Neural crest cell (in vitro differentiated cells): ENCODE measurements at places on chromosomes 13 and 19. TPM values are rescaled to one million over a fixed set of nuclear protein-coding genes. Genes with fewer than 3 reads are reported as not detected.
A peak's percentile ranks its signal among the peaks of the same experiment; 100 is the strongest.

The JAK3 gene
- 1.3 and 1.6 TPM in 2 replicates for total RNA-seq

The FOXO1 gene
- 8.9 and 10.8 TPM in 2 replicates for total RNA-seq

DNA sequence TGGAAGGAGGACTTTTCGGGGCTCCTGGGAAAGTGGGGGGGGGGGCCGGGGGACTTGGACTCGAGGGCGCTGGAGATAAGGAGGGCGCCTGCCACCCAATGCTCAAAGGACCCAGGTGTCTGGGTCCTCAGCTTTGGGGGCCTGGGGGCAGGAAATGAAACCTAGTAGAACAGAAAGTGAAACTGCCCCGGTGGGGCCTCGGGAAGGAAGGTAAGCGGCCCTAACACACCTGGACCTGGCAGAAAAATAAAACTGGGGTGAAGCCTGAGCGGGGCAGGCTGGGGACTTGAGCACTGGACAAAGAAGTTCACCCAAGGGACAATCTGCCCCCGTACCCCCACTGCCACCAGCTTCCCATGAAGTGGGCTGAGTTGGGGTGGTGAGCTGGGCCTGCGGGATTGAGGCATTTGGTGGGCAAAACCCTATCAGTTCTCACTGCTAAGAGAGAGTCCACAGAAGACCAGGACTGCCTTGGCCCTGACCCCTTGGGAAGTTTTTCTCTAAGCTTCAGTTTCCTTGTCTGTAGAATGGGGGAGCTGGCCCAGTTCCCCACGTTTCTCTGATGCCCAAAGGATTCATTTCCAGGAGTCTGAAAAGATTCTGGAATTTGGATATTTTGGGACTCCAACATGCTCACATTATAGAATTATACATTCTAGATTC is 2.3 kb downstream of the PRKD2 start:
- H3K4me3 ChIP-seq = peak overlapping the region; percentile 96
- H3K4me1 ChIP-seq = peaks cover 40% of the 10 kb centered on the region
- peaks cover 3% of the 10 kb centered on the region for H3K36me3 ChIP-seq
- no peak overlapping the region for H3K27ac ChIP-seq
- DNase-seq = no peak
- peaks cover 2% of the 10 kb centered on the region for H3K27me3 ChIP-seq

DNA sequence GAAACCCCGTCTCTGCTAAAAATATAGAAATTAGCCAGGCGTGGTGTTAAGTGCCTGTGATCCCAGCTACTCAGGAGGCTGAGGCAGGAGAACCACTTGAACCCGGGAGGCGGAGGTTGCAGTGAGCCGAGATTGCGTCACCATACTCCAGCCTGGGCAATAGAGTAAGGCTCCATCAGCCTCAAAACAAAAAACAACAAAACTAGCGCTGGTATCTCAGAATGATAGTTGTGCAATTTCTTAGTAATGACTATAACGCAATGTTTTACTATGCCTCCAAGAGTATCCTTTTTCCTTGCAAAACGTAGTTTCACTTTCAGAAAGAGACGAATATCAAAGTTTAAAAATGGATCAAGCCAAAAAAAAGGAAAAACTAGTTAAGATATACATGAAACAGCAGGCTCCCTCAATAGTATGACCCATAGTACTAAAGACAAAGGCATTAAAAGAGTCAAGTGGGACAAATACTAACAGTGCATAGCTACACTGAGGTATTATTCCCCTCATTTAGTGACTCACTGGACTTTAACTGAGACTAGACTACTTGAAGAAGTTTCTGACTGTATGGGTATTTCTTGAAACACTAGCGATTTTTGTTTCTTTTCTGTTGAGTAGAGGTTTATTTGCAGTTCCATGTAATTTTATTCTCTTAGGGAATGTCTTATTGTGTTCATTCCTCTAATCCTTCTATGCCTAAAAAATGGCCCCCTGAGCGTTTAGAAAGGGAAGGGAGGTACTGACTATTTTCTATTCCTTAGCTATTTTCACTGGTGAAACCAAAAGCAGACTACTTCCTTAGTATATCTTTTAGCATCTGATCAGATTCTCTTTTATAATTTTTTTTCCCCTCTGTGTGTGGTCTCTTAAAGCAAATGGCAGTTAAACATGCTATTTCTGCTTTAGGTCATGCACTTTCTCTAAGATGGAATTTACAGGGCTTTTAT is 10.4 kb upstream of the ITM2B start:
- H3K27ac ChIP-seq = no peak overlapping the region
- H3K4me3 ChIP-seq = no peak overlapping the region
- peaks cover 4% of the 10 kb centered on the region for H3K4me1 ChIP-seq
- H3K36me3 ChIP-seq = peaks cover under 1% of the 10 kb centered on the region
- DNase-seq = no peak

GRCh38 chr19:17054746-17055145 is 20.5 kb downstream of the HAUS8 start:
- no peak overlapping the region for H3K4me3 ChIP-seq
- DNase-seq = no peak
- peaks cover 3% of the 10 kb centered on the region for H3K4me1 ChIP-seq
- peaks cover 11% of the 10 kb centered on the region for H3K36me3 ChIP-seq
